ENCODE measurements at places on chromosomes 1 and 21.
A peak's percentile ranks its signal among the peaks of the same experiment; 100 is the strongest.

- DNase-seq, result no peak
Observed at GRCh38 chr1:152107984-152108881, 7.0 kb downstream of the TCHH start.

GRCh38 chr1:119675349-119676345 is 27.6 kb upstream of the ZNF697 start:
- peak; percentile 39 for DNase-seq

DNA sequence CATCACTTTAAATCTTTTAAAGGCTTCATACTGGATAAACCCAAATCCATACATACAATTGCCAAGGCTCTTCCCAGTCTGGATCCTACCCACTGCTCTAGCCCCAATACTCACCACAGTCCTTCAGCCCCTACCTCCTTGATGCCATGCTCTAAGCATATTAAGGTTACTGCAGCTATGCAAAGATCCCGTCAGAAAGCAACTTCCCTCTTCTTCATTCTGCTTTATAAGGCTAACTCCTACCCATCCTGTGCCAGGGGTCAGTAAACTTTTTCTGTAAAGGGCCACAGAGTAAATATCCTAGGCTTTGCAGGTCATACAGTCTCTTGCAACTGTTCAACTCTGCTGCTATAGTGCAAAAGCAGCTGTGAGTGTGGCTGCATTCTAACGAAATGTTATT is 34.3 kb upstream of the MTF1 start:
- DNase-seq, result no peak

- DNase-seq, result no peak
Observed at GRCh38 chr21:43997766-43998742, 14.1 kb upstream of the TRAPPC10 start.

DNA sequence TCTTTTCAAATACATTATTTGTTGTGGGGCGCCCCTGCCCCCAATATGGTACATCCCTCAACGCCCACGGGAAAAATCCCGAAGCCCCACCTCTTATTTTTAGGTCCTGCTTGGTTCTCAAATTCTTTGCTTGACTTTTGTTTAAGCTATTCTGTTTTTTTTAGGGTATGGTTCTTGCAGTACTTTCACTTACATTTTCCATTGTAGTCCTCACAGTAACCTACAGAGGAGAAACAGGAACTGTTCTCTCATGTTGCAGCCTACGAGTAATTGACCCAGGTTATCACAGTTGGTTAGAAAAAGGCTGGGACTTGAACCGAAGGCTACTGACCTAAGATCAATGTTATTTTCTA is 697 bp upstream of the C21orf91 start:
- DNase-seq, result no peak

DNA sequence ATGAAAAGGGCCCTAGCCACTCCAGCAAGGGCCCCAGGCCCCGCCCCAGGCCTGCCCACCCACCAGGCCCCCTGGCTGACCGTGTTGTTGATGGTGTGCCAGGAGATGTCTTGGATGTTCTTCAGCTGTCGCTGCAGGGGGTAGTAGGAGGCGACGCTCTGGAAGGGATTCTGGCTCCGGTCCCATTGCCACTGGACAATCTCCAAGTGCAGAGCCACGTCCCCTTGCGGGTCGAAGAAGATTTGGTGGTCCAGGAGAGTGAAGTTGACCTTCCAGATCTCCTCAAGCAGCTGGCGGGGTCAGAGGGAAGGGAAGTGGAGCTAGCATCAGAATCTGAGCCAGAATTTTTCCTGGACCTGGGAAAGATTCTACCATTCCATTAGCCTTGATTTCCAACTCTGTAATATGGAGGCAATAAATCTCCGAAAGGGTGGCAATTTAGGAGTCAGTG is 10.2 kb downstream of the TAS1R2 start:
- DNase-seq, result no peak

- DNase-seq, result peak; percentile 9
Observed at GRCh38 chr21:33059380-33059841, 10.5 kb upstream of the OLIG1 start.

DNA sequence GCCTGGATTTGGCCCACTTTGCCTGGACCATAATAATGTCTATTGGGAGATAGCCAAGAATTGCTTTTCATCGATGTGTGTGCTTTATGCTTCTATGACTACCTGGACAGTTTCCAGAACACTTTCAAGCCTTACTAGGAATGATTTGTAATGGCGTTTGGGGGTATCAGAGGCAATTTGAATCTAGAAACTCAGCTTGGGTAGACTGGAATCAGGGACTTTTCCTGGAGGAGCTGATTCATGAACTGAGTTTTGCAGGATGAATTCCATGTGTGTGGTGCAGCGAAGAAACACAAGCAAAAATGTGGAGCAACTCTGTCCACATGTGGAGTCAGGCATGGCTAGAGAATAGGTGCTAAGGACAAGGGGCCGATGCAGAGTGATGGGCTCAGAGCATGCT is 11.9 kb upstream of the TMEM61 start:
- DNase-seq, result no peak

DNA sequence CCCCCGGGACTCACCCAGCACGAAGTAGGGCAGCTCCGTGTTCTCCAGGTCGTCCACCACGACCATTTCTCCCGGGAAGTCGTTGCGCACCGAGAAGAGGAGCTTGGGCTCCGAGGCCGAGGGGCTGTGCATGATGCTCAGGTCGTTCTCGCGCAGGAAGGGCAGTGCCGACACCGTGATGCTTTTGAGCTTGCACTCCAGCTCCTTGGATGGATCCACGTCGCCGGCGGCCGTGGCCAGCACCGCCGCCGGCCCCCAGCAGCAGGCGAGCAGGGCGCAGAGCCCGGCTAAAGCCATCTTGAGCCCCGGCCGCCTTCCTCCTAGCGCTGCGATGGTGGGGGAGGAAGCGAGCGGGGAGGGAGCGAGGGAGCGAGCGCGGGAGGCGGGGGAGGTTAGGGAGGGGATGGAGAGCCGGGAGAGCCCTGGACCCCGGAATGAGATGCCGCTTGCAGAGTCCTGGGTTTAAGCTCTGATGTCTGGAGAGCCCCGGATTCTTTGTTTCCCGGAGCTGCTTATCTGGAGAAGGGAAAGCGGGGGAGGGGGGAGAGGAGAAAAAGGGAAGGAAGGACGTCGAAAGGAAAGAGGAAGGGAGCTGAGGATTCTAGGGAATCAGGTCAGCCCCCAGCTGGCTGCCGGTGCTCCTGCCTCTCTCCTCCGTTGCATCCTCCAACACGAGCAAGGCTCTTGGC is at the start of gene ASTN1:
ASTN1 (minus strand) TSS at position 333 of the 689 bp plus-strand sequence; CDS start at position 297, 36 bp downstream.
- no peak for DNase-seq

DNA sequence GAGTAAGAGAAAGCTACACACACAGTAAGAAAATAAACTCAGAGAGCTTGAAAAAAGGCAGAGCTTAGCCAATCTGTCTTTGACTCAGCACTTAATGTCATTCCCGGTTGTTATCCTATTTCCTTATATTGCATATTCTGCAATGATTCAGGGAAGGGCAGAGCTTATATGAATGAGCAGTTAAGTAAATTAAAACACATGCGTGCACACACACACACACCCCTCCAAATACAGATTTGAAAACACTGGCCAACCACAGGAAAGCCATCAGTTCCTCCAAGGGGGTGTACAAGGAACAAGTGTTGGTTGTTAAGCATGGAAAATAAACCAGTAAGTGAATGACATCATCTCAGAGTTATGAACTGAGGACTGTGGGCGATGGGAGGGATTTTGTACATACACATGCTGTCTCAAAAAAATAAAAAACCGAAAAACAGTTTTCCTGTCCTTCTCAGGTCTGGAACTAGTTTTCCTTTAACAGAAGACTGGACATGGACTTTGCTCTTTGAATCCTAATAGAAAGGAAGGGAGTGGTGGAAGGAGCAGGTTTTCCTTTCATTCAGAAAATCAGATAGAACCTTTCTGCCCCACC is 1.0 kb downstream of the IQGAP3 start:
- no peak for DNase-seq

DNA sequence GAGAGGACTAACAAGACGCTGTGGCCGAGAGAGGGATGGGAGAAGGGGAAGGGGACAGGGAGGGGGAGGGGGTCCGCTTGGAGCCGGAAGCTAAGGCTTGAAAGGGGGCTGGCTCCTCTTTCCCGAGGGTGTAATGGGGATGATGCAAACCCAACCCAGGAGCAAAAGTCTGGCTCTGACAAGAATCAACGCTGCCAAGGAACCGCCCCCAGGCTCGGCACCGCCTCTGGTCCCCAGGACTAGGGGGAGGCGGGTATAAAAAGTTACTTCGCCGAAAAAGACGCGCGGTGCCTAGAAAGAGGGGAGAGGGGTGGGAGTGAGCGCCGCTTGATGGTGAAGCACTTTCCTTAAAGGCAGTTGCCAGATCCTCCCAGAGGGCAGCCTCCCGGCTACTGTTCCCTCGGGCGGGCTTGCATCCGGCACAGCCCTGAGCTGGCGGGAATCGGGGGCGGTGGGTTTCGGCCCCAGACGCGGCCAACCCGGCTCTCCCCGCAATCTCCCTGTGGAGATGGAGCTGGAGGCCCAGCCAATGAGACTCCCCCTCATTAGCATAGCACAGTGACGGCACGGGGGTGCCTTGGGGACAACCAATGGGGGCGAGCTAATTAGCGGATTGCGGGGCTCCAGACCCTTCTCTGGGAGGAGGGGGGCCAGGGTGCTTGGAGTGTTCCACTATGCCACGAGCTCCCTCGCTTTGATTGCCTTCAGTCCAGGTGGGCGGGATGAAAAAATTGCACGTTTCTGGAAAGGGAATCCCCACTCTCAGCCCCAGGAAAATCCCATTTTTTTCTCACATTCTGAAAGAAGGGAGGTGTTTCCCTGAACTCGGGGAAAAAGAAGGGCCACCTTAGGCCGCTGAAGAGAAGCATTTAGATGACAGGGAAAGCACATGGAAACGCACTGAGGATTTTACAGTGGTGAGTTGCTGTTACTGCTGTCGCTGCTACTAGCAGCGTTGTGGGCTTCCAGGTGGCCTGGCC is at the start of gene KCNT2:
KCNT2 (minus strand) TSS at position 51 of the 980 bp plus-strand sequence. CDS start 131 bp downstream, outside the sequence.
- no peak for DNase-seq

- DNase-seq, result peak; percentile 39
Observed at GRCh38 chr1:236142253-236143103, at the start of gene GPR137B. Gene GPR137B, plus strand, starts transcription at chr1:236142539. Its CDS starts 84 bp downstream, at chr1:236142623.

GRCh38 chr1:97053268-97053667 is 331.7 kb downstream of the PTBP2 start:
- no peak for DNase-seq

DNA sequence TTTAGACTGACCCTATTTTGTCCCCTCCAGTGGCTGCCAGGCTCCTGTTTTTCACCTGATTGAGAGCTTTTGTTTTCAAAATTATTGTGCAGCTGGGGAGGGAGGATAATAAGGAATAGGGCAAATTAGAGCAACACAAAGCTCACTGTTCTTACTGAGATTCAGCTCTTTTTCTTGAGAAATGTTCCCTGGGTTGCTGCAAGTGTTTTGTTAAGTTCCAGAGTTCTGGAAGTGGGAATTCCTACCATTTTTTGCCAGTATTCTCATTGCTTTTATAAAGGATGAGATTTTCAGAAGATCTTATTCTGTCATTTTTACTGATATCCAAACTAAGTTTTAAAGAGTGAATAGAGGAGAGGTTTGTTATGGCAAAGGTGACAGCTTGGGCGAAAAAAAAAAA is 417.7 kb downstream of the SIPA1L2 start:
- no peak for DNase-seq

DNA sequence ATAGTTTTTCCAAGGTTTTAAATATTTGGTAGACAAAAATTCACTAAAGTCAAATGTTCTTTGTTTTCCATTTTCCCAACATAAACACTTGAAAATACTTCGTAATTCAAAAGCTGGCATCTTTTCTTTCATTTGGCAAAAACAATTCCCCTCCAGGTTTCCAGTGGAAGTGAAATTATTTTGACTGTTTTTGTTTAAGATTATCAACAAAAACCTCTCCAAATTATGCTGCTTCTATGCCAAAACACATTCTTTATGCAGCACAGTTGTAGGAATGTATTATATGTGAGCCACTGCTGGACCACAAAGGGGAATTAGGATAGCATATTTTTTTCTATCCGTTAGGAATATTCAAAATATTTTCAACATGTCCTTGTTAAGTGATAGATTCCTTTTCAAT is 44.1 kb downstream of the SLC5A9 start:
- no peak for DNase-seq

- no peak for DNase-seq
Observed at GRCh38 chr1:67586596-67586995, 98.4 kb upstream of the GADD45A start.

- no peak for DNase-seq
Observed at GRCh38 chr1:186518395-186518794, 57.5 kb upstream of the PDC start.

DNA sequence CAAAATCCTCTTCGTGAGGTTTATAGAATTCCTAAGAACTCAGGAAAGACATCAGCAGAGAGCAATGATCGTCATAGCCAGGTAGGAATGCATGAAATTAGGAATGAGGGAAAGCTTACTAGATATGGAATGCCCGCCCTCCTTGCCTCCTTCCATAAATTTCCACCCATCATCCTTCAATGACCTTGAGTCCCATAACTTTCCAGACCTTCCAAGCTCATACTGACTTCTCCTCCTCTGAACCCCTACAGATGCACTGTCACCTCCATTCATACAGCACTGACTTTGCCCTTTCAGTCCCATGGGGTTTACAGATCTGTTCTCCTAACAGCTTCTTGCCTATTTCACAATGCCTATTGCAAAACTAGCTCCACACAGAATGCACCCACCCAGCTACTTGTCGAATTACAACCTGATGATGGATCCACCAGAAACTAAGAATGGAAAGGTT is 23.8 kb upstream of the PPP1R15B start:
- no peak for DNase-seq

- DNase-seq, result no peak
Observed at GRCh38 chr1:156905651-156906050, 12.1 kb downstream of the PEAR1 start.

- no peak for DNase-seq
Observed at GRCh38 chr1:38037221-38037939, 9.2 kb downstream of the POU3F1 start.

GRCh38 chr1:110130113-110130591 is 17.9 kb downstream of the UBL4B start:
- DNase-seq, result no peak

DNA sequence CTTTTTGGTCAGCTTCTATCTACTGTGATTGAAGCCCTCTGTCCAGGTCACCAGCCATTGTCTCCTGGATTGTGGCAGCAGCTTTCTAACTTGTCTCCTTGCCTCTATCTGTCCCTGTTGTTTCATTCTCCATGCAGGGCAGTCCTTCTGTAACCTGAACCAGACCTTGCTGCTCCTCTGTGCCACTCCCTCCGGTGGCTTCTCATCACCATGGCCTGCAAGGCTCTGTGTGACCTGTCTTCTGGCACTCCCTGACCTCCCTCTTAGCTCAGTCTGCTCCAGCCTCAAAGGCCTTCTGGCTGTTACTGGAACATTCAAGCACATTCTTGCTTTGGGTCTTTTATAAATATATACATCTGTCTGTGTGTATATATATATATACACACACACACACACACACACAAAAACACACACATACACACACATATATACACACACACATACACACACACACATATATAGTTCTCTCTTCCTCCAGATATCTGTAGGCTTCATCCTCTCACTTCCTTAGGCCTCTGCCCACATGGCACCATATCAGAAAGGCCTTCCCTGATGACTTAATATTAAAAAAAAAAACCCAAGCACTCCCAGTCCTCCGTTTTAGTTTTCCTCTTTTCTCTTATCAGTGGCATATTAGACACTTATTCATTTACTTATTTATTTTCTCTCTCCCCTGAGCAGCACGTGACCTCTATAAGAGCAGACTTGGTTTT is 21.2 kb upstream of the JUN start:
- DNase-seq, result no peak

- no peak for DNase-seq
Observed at GRCh38 chr1:55993646-55994318, 585.6 kb downstream of the PLPP3 start.

GRCh38 chr1:19910650-19911049 is 12.8 kb downstream of the PLA2G2E start:
- no peak for DNase-seq
